ENCODE measurements at places on chromosomes 11 and 22.

DNA sequence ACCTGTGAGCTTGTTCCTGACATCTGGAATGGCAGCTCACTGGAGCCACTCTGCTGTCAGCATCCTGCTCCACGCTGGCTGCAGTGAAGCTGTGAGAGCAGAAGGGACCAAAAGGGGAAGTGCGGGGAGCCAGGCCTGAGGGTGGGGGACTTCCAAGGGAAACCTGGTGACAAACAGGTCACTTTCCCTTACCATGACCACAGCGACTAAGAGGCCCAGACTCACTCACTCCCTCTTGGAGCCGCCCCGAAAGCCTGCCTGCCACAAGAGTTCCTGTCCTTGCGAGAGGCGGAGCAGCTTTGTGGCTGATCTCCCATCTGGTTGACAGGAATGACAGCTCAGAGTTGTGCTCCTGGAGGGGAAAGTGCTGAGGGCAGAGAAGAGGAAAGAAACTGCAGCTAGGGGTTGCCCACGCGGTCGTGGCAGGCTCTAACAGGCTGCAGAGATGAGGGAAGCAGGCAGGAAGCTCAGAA, 183.8 kb upstream of the NTM start:
- DNase-seq, result no peak

- no peak for DNase-seq
Measured at GRCh38 chr11:121024989-121025388, 1.1 kb downstream of the TBCEL start.

- DNase-seq, result no peak
Measured at GRCh38 chr11:64866173-64866491, 12.3 kb downstream of the EHD1 start.

- DNase-seq, result no peak
Measured at GRCh38 chr11:96167787-96168186, 175.2 kb downstream of the MAML2 start.

- no peak for DNase-seq
Measured at GRCh38 chr22:37734964-37735451, 38.2 kb downstream of the TRIOBP start.

- DNase-seq, result no peak
Measured at GRCh38 chr11:129840236-129840635, 24.6 kb downstream of the TMEM45B start.

GRCh38 chr11:12377106-12377823, at the start of gene PARVA:
PARVA (plus strand) TSS chr11:12377571; CDS start chr11:12377648, 77 bp downstream.
- no peak for DNase-seq

GRCh38 chr22:45064313-45065278, 54.8 kb upstream of the PHF21B start:
- DNase-seq, result peak; percentile 55

- DNase-seq, result peak; percentile 82
Measured at GRCh38 chr11:73335204-73335923, 27.3 kb downstream of the ARHGEF17 start.

DNA sequence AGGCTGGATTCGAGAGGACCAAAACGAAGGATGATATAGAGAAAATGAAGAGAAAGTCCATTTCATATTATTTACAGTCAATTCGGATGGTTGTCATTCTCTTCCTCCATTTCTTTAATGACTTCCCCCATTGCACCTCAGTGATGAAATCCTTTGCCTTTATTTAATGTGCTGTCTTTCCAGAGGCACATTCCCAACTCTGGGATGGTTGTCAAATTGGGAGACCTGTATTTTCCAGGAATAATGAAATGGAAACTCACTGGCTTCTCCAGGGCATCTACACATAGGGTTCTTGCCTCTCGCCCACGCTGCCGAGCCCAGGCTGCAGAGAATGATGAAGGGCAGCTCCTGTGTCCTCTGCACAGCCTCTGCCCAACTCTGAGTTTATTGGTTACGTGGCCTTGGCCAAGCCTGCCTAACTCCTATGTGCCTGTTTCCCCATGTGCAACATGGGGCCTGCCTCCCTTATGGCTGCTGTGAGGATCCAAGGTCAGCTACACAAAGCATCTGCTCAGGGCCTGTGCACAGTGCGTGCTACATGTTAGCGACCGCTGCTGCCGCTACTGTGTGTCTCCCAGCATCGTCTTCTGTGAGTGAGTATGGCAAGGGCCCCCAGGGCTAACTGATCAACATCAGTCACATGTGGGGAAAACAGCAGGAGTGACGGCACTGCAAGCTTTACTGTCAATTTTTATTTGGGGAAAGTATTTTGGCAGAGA, 81.5 kb upstream of the BID start:
- DNase-seq, result no peak

- DNase-seq, result no peak
Measured at GRCh38 chr22:37739611-37740049, 42.8 kb downstream of the TRIOBP start.

- no peak for DNase-seq
Measured at GRCh38 chr11:59259867-59260475, 47.2 kb upstream of the MPEG1 start.

DNA sequence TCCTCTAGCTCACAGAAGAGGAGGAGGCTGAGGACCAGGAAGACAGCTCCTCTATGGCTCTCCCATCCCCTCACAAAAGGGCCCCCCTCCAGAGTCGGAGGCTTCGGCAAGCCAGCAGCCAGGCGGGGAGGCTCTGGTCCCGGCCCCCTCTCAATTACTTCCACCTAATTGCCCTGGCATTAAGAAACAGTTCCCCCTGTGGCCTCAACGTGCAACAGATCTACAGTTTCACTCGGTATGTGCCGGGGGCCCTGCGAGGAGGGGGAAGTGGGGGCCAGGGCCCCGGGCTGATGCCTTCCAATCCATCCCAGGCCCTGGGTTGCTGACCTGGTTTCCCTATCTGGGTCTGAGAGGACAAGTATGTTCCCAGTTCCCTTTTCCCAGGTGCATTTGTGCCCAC, 7.9 kb downstream of the FOXR1 start:
- DNase-seq, result no peak

DNA sequence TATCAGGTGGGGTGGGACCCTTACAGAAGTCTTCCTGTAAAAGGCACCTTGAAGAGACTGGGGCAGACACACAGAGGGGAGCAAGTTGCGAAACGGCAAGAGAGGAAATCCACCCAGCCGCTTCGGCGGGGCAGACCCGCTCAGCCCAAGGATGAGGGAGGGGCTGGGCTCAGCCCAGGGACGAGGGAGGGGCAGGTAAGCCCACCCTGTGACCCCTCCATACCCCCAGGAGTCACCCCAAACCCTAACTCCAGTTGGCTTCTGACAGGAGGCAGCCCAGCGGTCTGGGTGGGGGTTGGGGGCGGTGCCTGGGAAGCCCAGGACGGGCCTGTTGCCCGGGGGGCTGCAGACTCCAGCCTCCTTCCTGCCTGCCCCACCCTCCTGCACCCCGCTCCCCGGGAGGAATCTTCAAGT, 965 bp downstream of the OSBPL5 start:
- DNase-seq, result no peak

Measured in activated CD4-positive, CD25-positive, alpha-beta regulatory T cell treated with anti-CD3 and anti-CD28 coated beads, Interleukin-2, amount 50 U/mL, for 72 hours (primary cell).